CD4-positive, alpha-beta T cell treated with Interleukin-6 for 4 hours (primary cell): ENCODE measurements at places on chromosomes 3 and 15.

DNA sequence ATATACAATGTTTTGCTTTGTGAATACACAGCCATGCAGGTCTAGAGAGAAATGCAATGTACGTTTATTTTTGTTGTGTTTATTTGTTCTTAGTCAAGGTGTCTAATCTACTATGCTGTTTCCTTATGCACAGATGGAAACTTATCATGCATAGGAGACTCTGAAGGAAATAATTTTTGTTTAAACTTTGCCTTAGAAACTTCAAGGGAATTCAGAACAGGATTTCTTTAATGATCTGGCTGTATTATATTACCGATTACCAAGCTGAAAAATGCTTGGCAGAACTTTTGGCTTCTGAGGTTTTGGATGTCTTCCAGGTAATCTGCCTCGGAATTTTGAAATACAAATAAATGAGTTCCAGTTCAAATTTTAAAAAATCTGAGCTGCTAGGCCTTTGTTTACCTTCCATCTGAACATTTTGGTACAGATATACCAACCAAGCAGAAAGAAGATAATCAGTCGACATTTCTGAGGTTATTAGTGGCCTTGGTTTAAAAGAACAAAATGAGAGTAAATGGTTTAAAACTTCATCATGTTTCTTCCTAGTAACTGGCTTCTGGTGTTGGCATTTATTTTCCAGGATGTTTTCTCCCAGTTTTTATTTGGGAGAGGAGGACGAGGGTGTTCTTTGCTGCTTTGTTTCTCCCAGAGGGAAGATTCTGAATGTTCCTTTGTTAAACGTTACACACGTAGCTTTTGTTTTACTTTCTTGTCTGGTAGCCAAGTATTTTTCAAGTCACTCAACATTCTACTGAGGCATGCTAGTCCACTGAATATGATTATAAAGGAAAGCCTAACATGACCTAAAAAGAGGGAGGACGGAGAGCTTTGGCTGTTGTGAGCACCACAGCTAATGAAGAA lies 421.8 kb upstream of the TBL1XR1 start:
- DNase-seq: no peak

- DNase-seq: no peak
These were observed 849 bp upstream of the HDAC11 start for GRCh38 chr3:13479332-13479581.

DNA sequence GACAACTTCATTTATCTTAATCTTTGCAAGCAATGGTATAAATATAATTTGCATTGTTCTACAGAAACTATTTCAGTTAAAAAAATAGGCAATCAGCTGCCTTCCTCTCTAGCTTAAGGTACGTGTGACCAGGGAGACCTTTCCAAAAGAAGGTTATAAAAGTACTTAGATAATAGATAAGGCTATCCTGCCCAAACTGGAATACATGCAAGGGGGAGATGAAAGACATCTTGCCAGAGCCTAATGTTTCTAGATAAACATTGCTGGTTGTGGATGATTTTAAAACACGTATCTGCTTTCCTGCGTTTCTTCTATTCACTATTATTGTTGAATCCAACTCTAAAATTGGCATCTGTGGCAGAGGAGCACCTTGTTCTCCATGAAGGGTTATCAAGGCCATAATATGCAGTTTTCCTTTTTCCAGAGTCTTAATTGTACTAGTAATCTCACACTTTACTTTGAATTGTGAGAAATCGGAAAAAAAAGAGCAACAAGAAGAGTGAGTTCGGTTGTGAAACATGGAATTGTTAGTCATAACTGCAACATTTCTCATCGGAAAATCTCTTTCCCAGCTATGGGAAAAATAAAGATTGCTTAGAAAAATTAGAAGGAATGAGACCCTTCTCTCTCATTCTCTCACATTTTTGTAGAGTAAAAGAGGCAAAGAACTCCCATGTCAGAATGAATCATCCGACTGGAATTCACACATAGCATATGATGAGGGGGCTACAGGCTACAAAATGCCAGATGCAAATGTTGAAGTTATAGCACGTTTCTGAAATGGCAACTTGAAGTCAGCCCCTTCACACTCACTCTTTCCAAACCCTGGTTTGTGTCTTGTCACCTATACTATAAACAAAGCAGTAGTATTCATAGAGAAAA lies 936.1 kb upstream of the NR2F2 start:
- DNase-seq: no peak

DNA sequence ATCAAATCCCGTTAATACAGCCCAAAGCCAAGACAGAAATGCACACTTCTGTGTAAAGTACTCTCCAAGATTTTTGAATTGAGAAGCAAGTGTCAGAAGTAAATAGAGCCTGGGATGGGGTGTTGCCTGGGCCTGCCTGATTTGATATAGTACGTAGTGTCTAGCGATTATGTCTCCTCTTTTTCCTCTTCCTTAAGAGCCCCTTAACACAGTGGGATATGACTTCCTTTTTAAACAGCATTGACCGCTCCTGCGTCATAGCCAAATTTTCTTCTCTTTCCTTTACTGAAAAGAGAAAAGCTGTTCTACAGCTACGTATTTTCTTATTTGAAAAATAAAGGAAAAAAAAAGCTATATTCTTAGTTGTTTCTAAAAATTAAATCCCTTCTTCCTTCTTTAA lies 97.7 kb downstream of the PLCL2 start:
- no peak for DNase-seq

DNA sequence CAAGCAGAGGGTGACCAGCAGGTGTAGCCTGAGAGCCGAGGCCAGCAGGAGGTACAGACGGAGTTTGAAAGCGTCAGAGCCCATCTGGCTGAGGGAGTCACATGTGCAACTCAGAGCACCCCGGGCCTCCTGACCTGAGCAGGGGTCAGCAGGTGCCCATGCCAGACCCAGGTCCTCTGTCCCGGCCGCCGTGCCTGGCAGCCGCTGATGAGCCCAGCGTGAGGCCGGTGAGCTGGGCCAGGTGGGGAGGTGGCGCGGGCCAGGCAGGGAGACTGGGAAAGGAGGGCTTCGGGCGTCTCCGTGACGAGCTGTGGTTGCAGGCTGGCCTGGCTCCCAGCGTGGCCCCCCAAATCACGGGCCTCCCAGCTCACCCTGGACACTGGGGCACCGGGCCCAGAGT lies 130.9 kb downstream of the CHSY1 start:
- DNase-seq: no peak

DNA sequence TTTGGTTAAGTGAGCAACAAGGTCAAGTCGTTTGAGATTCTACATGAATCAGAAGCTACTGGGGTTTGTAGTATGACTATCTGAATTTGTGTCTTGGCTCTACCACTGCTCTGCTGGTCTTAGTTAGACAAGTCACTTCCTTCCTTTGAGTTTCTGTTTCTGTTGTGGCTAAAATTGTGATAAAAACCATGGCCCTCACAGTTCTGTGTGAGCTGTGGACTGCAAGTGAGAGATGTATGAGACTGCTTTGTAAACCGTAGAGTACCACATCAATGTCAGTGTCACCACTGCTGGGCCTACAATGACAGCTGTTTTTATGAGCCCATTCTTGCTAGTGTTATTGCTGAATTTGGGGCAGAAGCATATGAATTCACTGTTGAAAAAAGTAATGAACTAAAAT lies 32.7 kb downstream of the RARB start:
- DNase-seq: no peak
